ENCODE measurements at places on chromosomes 7 and 10. TPM values are rescaled to one million over a fixed set of nuclear protein-coding genes. Genes with fewer than 3 reads are reported as not detected.

LRMDA gene
- 3.6 TPM for total RNA-seq

IDI1 gene
- total RNA-seq = 67.4 TPM

LRRC17 gene
- total RNA-seq = 95.6 TPM

CYTH3 gene
- total RNA-seq = 27.1 TPM

CCDC146 gene
- total RNA-seq = 2.0 TPM

DKK1 gene
- 123 TPM for total RNA-seq

HILPDA gene
- total RNA-seq = 17.3 TPM

VAX1 gene
- not detected for total RNA-seq

MCM10 gene
- total RNA-seq = not detected

UCMA gene
- not detected for total RNA-seq

TET1 gene
- total RNA-seq = 9.3 TPM

GRID2IP gene
- not detected for total RNA-seq

PIK3AP1 gene
- not detected for total RNA-seq

SORBS1 gene
- 0.74 TPM for total RNA-seq

MACC1 gene
- 0.18 TPM for total RNA-seq

UNCX gene
- not detected for total RNA-seq

CYP26C1 gene
- total RNA-seq = 0.09 TPM

SSC4D gene
- 0.36 TPM for total RNA-seq

ABCB4 gene
- total RNA-seq = not detected

RGR gene
- total RNA-seq = not detected

CALHM1 gene
- total RNA-seq = not detected

Data from fibroblast of the aortic adventitia (primary cell).